Right renal cortex interstitium (tissue), 3 donors: ENCODE measurements at places on chromosomes 2 and 18.

- no peak for DNase-seq
These were observed 90.7 kb upstream of the TFPI start for GRCh38 chr2:187644981-187645380.

DNA sequence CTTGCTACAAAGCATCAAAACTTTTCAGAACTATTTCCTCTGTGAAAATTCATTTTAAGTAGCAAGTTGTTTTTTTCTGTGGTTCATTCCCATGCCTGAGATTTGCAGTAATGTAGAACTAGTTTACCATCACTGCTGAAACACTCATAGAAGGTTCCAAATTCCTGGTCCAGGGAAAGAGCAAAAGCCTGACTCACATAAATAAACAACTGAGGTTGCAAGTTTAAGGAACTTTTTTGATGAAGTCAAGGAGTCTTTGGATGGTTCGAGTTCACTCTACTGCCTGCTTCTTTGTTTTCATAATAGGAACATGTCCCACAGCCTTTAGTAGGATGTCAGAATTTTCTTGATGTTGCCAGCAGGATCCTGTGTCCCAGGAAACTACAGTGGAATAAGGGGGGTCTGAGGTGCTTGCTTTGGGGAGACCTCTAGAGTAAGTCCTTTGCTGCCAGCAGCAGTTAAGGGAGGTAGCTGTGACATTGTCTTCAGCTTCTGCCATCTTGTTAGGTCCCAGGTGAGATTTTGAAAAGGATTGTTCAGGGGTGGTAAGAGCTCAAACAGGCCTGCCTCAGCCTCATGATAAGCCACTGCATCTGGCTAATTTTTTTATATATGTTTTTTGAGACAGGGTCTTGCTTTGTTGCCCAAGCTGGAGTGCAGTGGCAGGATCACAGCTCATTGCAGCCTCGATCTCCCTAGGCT, 43.9 kb downstream of the ACSL3 start:
- DNase-seq, result no peak

- DNase-seq, result no peak
These were observed at the start of gene GRP for GRCh38 chr18:59219672-59220163. GRP (plus strand) TSS chr18:59220158; CDS start chr18:59220266, 108 bp downstream.

DNA sequence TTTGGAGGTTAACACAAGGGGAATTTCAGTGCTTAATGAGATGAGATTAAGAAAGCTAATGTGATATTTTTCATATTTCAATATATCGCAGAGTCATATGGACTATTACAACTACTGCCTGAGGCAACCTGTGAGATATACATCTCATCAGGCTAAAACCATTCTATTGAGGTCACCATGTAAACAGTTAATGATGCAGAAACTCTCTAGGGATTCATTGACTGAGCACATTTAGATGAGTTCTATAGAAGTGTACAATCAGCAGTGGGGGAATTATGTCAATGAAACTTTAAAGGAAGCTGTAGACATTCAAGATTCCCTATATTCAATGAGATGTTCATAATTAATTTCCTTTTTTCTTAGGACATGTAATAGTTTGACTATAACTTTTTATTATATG, 687.4 kb upstream of the SYT4 start:
- no peak for DNase-seq

DNA sequence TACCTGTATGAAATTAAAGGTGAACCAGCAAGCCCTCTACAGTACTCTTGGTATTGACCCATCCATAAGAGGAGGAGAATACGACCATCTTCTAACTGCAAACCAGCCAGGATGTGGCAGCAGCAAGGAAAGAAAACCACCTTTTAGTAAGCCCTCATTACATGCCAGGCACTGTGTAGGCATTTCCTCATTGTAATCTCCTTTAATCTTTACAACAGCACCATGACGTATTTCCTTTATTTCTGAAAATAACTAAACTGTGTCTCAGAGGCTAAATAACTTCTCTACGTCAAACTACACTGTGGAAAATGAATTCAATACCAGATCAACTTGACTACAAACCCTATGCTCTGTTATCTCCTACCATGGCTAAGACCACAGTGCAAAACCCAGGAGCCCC, 18.2 kb downstream of the WDR35 start:
- DNase-seq, result no peak
